CD4-positive, alpha-beta T cell treated with Interleukin-2 at 100 ng/mL for 4 hours (primary cell): ENCODE measurements at places on chromosomes 16 and 17.

DNA sequence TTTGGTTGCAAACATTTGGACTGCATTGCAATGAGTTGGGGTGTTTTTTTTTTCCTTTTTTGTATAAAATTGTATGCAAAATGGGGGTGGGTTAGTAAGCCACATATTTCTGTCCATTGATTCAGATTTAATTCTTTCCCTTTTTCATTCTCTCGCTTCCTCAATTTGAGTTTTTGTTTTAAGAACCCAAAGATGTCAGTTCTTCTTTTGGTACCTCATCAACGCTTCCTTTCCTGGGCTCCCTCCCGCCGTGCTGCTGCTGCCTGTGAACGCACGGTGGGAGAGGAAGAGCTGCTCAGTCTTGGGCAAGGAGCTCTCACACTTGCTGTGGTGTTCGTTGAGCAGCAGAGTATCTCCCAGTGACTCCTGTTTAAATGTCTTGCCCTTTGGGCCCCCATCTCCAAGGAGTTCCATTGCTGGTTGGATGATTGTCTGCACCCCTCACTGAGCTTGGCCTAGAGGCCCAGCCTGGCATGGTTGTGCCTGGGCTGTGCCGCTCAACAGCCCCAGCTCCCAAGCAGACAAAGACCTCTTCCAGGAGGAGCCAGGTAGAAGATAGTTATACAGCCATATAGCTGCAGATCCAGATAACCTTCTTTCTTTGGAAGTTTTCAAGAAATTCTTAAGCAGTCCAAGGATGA, 13.6 kb downstream of the UBFD1 start:
- DNase-seq: no peak

GRCh38 chr17:4340914-4341615, 25.4 kb downstream of the UBE2G1 start:
- no peak for DNase-seq

DNA sequence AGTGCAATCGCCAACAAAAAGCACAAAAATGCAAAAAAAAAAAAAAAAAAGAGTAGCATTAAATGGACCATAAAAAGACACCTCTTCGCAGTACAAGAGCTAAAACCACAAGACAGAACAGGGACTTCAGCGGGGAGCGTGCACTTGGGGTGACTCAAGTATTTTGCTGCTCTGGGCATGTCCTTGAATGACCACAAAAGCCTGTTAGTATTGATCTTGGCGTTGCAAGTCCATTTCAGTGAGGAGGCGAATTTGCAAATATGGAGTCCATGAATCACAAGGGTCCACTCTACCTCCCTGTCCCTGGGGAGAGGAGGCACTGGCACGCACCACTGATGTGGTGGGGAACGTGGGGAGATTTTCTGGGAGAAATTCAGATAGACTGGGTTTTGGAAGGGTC, 78.9 kb downstream of the CNGB1 start:
- DNase-seq: no peak

DNA sequence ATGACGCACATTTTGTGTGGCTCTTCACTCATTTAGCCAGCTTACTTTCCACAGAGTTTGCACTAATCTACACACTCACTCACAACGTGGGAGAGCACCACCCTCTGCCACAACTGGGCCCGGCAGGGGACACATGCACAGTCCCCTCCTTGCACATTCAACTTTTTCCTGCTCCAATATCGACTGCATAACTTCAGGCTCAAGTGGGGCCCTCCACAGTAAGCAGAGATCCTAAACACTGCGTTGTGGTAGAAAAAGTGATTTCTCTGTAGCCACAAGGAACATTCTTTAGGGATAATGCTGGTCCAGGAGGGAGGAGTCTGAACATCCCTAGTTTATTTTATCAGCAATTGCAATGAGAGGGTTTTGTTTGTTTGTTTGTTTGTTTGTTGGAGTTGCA, 40.0 kb downstream of the MRPS23 start:
- DNase-seq: no peak

GRCh38 chr16:11408216-11408615, 63.0 kb downstream of the RMI2 start:
- DNase-seq: no peak

GRCh38 chr17:2926019-2926650, 129.9 kb downstream of the RAP1GAP2 start:
- DNase-seq: no peak
